ENCODE measurements at places on chromosomes 4 and X.

- DNase-seq = no peak
These were observed 75.4 kb downstream of the SH3KBP1 start for GRCh38 chrX:19811807-19812604.

- no peak for DNase-seq
These were observed 4.2 kb upstream of the HGFAC start for GRCh38 chr4:3437582-3437936.

DNA sequence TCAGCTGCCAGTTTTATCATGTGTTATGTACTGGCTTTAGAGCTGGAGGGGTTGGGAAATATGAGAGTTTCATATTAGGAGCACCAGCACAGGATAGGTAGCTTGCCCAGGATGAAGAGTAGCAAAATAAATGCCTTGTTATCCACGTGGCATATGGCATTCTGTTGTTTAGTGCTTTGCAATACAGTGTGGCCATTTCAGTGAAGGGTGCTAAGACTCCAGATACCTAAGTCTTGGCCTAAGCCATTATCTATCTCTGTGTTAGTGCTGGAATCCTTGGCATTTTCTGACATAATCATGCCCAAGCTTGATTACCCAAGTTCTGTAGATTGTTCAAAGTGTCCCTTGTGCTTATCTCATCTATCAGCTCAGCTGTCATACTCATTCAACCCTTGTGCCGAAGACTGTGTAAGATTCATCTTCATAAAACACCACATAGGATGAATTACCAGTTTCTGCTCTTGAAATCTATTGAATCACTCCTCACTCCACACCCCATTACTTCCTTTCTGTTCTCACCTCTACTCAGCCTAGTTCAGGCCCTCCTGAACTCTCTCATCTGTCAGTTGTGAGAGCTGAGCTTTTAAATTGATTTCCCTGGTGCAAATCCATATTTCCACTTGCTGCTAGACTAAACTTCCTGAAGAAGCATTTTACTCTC, 73.5 kb downstream of the CLCN5 start:
- DNase-seq = no peak

GRCh38 chr4:4492161-4492847, 49.5 kb downstream of the STX18 start:
- no peak for DNase-seq

DNA sequence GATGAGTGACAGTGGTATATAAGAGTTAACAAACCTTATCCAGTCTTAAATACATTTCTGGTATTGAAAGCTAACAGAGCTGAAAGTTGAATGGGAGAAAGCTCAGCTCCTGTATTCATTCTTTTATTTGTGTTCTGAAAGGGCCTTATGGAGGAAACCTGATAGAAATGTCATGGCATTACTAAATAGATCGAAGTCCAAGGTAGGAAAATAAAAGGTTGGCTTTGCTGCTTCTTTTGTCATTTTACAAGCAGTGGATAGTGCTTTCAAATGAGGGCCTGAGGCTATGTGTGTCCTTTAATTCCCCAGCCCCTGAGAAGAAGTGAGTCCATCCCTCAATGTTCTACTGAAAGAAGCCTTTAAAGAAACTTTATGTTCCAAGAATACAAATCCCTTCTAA, 974.3 kb upstream of the INTU start:
- DNase-seq = no peak

DNA sequence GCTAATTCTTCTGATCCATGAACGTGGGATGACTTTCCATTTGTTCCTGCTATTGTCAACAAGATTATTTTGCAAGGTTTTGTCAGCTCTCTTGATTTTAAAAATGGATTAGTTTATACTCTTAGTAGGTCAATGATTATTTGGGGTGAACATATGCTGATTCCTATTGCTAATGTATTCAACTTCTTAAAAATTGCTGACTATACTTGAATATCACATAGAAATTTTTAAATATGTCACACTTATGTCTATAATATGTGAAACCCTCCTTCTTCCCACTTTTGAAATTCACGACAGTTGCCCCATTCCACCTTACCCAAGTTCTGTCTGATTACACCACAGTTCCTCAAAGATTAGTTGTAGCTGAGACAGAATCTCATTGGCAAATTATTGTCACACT, 465.7 kb upstream of the TENM3 start:
- no peak for DNase-seq
